Activated CD4-positive, alpha-beta T cell treated with anti-CD3 and anti-CD28 coated beads, Interleukin-2, amount 10 ng/mL, durations not matched to agents 7 days and 5 days (primary cell): ENCODE measurements at places on chromosomes 1 and 21.

DNA sequence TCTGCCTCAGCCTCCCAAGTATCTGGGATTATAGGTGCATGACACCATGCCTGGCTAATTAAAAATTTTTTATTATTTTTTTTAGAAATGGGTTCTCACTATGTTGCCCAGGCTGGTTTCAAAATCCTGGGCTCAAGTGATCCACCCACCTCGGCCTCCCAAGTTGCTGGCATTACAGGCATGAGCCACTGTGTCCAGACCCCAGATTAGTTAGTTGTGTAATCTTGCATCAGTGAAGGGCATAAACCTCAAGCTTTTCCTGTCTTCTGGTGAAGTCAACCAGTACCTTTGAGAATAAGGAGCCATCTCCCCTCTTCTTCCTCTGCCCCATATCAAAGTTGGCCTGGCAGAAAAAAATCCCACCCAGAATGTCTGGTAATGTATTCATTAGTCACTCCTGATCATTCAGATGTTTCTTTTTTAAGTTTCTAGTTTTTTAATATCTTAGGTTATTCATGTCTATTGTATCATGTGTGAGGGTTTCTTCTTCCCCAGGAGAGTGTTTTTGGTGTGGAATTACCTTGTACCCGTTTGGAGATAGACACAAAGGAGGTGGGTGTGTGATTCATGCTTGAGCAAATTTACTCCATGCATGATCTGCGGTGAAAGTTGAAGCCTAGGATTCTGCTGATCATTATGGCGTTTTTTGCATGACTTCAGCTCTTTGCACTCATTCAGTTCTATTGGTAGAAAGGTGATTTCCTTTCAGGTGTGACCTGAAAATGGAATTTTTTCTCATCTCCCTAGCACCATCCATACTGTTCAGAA, 144.0 kb downstream of the FMN2 start:
- DNase-seq, result no peak

DNA sequence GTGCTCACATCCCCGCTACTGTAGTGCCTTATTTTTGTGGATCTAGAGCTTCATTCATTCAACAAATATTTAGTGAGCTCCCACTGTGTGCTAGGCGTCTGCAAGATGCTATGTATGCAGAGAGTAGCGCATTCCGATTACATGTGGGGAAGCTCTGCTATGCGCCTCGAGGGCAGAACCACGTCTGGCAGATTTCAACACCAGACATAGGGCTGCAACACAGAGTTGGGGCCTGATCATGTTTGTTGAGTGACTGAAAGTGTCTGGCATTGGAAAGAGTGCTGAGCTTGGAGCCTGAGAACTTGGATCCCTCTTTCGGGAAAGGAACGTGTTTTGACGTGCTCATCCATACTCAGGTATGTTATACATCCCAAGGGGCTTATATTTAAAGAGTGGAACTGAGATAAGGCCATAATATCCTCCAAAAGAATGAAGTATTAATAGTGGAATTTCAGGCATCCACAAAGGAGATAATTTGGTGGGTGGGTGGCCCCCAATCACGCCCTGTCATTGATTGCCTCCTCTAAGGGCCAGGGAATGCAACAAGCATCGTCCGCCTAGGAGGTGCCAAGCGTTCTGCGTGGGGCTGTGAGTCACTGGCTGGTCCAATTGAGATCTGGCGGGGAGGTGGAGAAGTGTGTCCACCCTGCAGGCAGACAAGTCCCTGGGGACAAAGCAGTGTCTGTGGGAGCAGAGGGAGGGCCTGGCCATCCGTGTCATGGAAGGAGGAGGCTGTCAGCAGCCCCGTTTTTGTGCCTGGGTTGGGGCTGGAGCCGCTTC, 62.8 kb upstream of the ZBTB40 start:
- no peak for DNase-seq

DNA sequence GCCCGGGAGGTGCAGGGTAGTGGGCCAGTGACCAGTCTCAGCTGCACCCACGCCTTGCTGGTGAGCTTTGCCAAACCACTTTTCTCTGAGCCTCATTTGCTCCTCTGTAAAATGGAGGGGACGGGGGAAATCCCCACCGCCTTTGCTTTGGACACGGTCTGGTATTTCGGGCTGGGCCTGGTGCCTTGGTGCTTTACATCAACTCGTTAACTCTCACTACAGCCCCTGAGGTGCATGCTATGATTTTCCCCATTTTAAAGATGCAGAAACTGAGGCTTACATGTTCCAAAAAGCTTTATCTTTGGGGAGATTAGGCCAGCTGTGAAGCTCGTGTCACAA, 116.1 kb upstream of the RUNX3 start:
- no peak for DNase-seq

DNA sequence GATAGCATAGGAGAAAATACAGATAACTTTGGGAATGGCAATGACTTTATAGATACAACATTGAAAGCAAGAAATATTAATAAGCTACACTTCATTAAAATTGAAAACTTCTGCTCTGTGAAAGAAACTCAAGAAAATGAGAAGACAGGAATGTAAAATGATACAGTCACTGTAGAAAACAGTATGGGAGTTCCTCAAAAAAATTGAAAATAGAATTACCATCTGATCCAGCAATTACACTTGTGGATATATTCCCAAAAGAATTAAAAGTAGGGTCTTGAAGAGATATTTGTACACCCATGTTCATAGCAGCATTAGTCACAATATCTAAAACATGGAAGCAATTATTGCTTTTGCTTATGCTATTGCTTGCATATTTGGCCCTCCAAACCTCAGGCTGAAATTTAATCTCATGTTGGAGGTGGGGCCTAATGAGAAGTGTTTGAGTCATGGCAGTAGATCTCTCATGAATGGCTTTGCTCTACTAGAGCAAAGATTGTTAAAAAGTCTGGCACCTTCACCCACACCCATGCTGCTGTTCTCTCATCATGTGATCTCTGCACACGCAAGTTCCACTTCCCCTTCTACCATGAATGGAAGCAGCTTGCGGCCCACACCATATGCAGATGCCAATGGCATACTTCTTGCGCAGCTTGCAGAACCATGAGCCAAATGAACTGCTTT, 15.3 kb upstream of the AHCYL1 start:
- no peak for DNase-seq

GRCh38 chr1:109793089-109793485, 29.4 kb upstream of the EPS8L3 start:
- DNase-seq, result no peak

GRCh38 chr1:197924516-197925123, 7.4 kb downstream of the LHX9 start:
- DNase-seq, result peak; percentile 46

- DNase-seq, result no peak
Measured at GRCh38 chr1:212104586-212105325, 69.2 kb downstream of the DTL start.

DNA sequence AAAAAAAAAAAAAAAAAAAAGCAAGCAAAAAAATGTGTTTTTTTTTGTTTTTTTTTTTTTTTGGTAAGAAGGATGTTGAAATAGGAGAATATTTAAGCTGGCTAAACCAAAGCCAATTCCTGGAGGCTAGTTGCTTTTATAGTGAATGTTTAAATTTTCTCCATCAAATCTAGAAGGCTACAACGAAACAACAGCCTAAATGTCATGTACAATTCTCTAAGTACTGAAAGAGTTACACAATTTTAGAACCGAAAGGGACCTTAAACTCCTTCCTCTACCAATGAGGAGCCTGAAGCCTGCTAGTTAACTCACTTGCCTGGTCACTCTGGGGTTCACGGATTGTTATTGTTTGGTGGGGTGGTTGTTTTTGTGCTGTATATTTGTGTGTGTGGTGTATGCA, 3.5 kb downstream of the WLS start:
- DNase-seq, result no peak

DNA sequence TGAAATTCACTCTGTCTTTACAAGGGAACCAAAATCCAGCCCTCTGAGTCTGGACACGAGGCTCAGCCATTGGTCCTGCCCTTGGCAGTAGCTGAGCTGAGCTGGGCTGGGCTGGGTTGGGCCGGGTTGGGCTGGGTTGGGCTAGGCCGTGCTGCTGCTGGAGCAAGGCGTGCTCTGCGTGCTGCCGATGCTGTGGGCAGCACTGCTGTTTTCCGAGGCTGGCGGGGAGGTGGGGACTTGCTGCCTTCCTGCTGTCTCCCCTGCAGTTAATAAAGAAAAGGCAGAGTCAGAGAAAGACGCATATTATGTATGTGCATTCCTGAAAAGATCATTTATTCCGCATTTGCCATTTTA, 182.9 kb downstream of the CDC7 start:
- DNase-seq, result no peak

DNA sequence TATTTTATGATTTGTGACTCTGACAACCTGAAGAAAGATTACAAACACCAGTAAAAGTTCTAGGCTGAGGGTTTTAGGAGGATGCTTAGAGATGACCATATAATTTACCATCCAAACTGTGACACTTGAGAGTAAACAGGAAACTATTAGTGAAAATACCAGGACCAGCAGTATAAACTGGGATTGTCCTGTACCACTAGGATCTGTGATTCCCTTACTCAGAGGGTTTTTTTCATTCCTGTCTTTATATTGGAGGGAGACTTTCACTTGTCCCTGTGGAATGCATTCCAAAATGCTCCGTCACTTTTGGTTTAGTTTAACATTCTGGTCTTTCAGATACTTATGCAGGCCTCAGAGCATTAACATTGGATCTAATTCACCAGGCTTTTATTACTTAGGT, 482.9 kb downstream of the PTBP2 start:
- DNase-seq, result no peak

GRCh38 chr1:39427374-39427773, 64.1 kb upstream of the BMP8A start:
- no peak for DNase-seq

- no peak for DNase-seq
Measured at GRCh38 chr1:187870552-187870951, 1041.8 kb downstream of the PLA2G4A start.
